ENCODE measurements at places on chromosomes 1 and 21.
A peak's percentile ranks its signal among the peaks of the same experiment; 100 is the strongest.

DNA sequence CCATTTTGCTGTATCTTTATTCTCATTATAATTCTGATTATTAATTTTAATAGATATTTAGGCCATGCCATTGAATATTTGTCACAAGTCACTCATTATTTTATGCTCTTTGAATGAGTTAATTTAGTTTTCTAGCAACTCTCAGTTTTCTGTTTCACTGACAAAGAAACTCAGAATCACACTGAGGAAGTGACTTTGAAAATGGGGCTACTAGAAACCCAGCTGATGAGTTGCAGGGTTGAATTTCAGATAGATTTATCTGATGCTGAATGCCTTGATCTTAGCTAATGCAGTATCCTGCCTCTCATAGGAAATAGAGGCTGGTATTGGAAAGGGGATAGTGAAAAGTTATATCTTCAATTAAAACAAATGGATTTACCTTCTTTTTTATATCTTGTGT, 67.4 kb upstream of the PLA2G4A start:
- no peak for DNase-seq

DNA sequence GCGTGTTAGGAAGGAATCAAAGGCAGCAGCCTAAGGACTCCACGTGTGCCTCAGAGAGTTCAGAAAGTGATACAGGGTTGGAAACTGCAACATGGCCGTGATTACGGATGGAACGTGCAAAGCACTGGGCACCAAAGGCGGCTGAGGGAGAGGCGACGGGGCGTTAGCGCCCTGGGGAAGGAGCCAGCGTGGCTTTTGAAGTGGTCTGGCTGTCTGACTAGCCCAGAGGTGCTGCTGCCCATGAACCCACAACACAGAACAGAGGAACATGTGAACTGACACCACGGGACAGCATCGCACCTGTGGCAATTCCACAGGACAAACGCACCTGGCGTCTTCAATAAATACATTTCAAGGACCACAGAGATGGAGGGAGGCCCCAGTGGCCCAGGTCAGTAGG, 18.0 kb upstream of the TMEM52 start:
- DNase-seq, result no peak

DNA sequence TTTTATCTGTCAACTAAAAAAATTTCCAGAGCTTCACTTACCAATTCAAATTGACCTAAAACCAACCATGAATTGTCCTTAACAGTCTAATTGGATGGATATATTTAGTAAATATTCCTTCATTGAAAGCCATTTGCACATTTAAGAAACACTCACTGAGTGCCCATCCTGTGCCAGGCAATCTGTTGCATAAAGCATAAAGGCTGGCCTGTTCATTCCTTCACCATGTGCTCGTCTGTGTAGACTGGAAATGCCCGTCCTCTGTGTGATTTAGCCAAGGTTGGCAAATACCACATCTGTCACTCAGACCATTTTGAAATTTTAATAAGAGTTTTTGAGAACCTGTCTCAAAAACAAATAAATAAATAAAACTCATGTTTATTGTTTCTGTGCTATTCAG, 57.1 kb downstream of the ZNF684 start:
- DNase-seq, result no peak

- DNase-seq, result no peak
Observed at GRCh38 chr1:219826290-219826689, 102.1 kb downstream of the SLC30A10 start.

DNA sequence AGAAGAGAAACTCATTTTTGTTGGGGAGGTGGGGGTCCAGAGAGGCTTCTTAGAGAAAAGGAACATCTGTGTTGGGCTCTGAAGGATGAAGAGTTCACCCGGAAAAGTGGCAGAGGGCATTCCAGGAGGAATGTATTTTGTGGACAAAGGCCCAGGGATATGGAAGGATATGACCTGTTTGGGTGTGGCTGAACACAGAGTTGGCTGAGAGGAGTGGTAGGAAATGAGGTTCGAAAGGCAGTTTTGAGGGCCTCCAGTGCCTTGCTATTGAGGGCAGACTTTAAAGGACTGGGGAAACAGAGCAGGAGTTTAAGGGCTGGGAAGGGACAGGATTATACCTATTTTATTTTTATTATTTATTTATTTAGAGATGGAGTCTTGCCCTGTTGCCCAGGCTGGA, 27.3 kb upstream of the WASF2 start:
- no peak for DNase-seq

- no peak for DNase-seq
Observed at GRCh38 chr21:22711636-22712035, 1713.4 kb downstream of the NCAM2 start.

GRCh38 chr1:28301368-28302174, 27.3 kb upstream of the MED18 start:
- no peak for DNase-seq

DNA sequence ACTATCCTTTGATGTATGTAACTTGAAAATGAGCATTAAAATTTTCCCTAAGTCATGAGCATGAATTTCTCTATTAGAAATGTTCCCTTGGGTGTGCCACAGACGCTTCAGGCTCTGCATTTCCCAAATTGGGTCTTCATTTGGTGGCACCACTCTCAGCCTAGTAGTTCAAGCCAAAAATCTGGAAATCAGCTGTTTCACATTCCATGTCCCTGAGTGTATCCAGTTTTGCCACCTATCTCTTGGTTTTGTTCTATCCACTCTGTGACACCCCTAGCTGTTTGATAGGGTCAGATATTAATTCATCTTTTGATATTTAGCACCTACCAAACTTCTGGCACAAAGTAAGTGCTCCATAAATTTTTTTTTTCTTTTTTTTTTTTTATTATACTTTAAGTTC, 89.5 kb upstream of the DPH5 start:
- DNase-seq, result no peak

DNA sequence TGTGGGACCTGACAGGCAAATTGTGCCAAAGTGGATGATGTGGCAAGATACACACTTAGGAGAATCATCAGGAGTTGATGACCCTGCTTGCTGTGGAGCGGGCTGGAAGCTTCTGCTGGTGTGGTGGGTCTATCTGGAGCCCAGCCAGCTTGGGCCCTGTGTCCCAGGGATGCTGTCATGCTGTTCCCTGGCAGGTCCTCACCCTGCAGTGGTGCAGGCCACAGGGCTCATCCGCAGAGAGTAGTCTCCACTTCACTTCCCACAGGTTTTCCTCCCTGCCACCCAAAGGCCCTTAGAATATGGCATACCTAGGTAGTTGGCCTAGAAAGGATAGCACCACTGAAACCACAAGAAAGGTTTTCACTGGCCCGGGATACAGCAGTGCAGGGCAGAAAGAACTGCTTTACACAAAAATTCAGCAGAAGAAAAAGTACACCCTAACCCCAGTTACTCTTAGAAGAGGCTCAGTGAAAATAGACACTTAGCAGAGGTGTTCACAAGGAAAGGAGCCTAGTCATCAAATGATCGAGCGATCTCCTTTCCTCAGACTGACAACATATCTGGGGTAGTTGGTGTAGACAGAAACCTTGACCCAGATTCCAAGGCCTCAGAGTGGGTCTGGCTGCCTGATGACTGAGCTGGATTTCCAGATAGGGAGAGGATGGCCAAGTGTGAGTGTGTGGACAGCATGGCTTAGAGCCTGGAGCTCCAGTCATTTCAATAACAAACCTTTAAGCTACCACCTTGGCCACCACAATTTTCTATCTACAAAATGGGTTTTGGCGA, 1.3 kb upstream of the C1orf226 start:
- no peak for DNase-seq

DNA sequence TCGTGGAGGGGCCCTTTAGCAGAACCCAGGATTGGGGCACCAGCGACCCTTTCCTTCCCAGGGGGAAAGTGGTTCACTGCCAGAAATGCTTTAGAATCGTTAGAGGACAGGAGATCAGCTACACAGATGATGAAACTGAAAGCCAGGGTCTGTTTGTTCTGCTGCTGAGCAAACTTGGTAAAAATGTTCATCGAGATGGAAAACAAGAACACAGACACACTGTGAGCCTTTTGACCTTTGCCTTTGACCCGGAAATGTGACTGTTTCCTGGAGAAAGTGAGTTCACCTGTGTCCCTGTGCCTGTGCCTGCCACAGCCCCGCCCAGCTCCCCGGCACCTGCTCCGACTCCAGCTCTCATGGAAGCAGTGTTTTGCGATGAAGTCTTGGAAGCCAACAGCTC, 234.3 kb downstream of the CAMTA1 start:
- DNase-seq, result no peak

GRCh38 chr1:248862998-248863881, 4.4 kb upstream of the ZNF692 start:
- DNase-seq, result peak; percentile 79

DNA sequence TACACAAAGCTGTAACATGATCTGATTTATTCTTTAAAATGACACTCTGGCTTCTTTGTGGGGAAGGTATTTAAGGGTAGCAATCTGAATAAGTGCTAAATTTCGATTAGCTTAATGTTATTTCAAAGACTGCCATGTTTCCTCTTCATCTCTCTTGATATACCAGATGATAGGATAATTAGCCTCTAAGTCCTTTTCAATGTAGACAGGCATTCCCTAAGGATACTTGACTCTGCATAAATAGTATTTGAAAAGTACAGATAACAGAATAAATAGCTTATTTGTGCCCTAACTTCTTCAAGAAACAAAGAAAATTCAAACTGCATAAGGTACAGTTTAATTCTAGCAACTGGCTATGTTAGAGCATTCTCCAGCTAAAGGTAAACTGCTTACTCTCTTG, 46.2 kb downstream of the ARHGAP29 start:
- DNase-seq, result no peak

- no peak for DNase-seq
Observed at GRCh38 chr1:94143809-94144176, 22.8 kb upstream of the ABCA4 start.

DNA sequence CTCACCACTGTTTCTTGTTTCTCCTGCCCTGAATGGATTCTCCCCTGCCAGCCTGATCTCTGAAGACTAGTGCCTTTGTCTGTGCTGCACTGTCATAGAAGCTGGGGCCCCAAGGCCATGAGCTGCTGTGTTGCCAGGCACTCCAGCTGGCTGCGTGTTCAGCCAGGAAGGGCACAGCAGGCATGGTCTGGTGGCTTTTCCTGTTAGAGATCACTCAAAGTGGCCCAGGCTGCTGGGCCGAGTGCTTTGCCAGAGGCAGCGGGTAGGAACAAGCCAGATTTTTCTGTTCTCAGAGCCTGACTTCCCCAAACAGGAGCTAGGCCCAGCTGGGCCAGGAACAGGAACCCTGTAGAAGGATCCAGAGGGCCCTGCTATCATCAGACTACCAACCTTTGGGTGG, 5.2 kb downstream of the ADPRS start:
- DNase-seq, result no peak

DNA sequence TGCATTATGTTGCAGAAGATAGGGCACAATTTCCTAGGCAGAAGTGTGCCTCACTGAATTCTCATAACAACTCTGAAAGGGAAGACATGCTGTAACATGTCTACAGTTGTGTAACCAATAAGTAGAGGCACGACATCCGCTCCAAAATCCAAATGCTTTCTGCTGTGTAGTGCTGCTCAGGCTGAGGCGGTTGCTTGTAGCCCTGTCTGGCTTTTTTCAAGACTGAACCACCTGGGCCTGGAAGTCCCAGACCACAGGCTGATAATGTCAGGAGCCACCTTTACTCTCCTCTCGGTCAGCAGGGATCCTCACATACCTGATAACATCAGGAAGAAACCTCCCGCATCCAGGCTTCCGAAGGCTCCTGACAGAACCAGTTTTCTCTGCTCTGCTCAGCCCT, 10.9 kb downstream of the AKNAD1 start:
- DNase-seq, result no peak

GRCh38 chr1:86154571-86155050, 2.0 kb downstream of the COL24A1 start:
- DNase-seq, result no peak

GRCh38 chr1:229378586-229379367, 35.9 kb upstream of the CCSAP start:
- DNase-seq, result no peak

DNA sequence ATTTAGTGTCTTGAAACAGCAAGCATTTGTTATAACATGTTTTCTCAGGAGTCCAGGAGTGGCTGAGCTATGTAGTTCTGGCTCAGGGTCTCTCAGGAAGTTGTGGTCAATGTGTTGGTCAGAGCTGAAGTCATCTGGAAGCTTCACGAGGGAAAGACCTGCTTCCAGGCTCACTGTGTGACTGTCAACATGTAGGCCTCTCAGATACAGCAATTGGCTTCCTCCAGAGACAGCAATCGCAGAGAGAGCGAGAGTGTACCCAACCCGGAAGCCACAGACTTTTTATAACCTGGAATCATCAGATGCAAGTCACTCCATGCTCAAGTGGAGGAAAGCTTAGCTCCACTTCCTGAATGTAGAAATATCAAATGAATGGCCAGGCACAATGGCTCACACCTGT, 40.9 kb downstream of the TNFRSF9 start:
- no peak for DNase-seq

DNA sequence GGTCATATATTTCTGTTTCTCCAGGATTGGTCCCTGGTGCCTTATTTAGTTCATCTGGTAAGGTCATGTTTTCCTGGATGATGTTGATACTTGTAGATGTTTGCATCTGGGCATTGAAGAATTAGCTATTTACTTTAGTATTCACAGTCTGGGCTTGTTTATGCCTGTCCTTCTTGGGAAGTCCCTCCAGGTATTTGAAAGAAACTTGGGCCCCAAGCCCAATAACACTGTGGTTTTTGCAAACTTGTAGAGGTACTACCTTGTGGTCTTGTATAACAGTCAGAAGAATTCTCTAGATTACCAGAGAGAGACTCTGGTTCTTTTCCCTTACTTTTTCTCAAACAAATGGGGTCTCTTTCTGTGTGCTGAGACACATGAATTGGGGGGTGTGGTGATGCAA, 251.4 kb upstream of the B3GALT2 start:
- DNase-seq, result no peak

DNA sequence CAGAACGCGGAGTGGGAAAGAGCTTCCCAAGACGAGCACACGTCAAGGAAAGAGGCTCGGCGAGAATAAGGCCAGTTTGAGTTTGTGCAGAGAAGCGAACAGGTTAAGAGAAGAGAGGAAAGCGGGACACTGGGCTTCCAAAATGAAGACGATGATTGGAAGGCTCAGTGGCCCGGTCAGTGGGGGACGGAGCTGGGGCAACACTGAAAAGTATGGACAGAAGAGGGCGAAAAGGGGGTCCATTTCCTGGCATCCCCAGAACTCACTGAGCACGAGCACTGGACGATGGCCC, 258 bp downstream of the CCT3 start:
- DNase-seq, result no peak

DNA sequence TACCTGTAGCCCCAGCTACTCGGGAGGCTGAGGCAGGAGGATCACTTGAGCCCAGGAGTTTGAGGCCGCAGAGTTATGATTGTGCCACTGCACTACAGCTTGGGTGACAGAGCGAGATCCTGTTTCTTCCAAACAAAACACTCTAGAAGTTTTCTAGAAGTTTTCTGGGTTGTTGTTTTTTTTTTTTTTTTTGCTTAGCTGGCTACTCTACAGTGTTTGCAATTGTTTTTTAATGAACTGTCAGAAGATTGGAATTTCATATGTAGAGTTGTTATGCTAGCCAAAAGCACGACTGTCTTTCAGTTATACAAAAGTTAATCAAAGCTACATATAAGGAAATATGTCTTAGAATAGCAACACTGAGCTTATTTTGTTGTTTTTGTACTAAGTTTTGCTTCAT, 30.9 kb upstream of the NEXN start:
- DNase-seq, result no peak
